ENCODE measurements at places on chromosomes 3 and 15.

GRCh38 chr15:66387163-66388042 lies 691 bp downstream of the MAP2K1 start:
- DNase-seq = peak; percentile 1

DNA sequence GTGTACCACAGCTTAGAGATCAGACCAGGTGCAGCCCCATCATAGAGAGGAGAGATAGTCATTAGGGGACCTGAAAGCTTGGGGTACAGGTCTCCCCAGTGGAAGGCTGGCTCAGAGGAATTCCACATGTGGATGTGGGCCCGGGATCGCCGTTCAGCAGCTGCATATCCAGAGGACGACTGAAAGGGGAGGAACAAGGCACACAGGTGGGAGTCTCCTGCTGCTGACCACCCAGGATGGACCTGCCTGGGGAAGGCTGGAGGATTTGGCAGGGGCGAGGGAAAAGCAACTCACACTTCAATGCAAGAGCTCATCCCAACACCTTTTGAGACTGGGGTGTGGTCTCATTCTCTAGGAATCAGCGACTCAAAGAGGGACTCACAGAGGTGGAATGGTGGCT lies 25.0 kb upstream of the MRPS22 start:
- DNase-seq = no peak

GRCh38 chr3:194812176-194812575 lies 126.5 kb downstream of the FAM43A start:
- DNase-seq = no peak

- DNase-seq = no peak
Measured at GRCh38 chr15:63384906-63385305, 3.3 kb upstream of the CA12 start.

- peak; percentile 82 for DNase-seq
Measured at GRCh38 chr3:107988460-107989175, 102.2 kb downstream of the CD47 start.

DNA sequence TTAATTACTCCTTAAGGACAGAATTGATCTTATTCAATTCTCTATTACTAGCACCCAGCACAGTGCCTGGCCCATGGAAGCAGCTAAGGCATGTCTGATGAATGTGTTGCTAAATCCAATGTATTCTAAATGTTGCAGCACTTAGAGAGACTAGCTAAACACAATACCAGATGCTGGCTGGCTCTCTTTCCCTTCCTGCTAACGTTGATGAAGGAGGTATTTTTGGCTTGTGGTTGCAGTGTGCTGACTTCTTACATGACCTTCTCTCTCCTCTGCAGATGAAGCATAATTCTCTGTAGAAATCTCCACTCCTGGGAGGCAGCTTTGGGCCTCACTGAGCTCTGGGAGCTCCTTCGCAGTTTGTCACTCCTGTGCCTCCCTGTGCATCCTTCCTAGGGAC lies 183.6 kb downstream of the PEX5L start:
- DNase-seq = no peak

DNA sequence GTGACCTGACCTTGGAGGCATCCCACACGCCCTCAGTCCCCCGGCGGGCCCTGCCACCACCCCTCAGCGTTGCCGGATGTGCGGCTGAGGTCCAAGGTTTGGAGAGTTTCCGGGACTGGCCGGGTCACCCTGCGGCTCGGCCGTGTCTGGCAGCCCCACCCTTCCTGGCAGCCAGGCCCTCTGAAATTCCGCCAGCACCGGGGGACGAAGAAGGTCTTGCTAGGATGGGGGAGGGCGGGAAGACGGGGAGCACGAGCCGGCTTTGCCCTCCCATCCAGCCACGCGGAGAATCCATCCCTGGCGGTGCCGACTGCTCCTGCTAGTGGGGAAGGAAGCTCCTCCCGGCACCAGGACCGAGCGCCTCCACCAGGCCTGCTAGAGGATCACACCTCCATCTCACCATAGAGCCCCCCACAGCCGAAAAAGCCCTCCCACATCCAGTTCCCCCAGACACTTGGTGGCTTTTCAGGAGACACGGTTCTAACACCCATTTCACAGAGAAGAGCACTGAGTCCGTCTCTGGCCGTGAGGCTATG lies 81.5 kb downstream of the CPN2 start:
- DNase-seq = no peak

Measured in DMS79 (cell line).